Left lobe of liver (tissue), 2 donors: ENCODE measurements at places on chromosomes 11 and 22.

DNA sequence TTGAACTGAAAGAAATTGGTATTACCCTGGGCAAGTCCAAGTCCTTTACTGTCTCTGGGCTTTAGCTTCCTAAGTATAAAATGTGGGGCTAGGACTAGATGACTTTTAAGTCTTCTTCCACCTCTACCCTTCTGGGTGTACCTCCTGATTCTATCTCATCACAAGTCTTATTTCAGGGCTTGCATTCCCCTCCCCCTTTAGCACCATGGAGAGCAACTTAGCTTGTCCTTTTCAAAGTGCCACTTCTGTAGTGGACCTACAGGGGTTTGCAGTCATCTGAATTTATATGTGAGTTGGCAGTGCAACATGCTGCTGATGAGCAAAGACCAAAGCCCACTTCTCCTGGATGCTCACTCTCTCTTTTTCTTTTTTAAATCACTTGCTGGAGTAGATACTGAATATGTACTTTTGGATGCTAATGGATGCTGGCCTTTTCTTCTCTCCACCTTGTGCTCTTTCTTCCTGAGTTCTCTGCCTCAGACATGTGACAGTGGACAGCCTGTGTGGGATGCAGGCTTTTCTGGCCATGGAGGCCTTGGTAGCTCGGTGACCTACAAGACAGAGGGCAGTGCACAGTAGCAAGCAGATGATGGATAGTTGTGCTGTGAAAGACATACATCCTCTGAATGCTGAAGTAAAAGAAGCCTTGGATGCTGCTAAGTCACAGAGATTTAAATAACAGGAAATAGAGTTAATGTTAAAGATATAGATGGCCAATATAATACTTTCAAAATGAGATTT, 185.0 kb downstream of the NELL1 start:
- DNase-seq, result no peak

- no peak for DNase-seq
Measured at GRCh38 chr11:125079151-125079877, 16.2 kb downstream of the SLC37A2 start.

DNA sequence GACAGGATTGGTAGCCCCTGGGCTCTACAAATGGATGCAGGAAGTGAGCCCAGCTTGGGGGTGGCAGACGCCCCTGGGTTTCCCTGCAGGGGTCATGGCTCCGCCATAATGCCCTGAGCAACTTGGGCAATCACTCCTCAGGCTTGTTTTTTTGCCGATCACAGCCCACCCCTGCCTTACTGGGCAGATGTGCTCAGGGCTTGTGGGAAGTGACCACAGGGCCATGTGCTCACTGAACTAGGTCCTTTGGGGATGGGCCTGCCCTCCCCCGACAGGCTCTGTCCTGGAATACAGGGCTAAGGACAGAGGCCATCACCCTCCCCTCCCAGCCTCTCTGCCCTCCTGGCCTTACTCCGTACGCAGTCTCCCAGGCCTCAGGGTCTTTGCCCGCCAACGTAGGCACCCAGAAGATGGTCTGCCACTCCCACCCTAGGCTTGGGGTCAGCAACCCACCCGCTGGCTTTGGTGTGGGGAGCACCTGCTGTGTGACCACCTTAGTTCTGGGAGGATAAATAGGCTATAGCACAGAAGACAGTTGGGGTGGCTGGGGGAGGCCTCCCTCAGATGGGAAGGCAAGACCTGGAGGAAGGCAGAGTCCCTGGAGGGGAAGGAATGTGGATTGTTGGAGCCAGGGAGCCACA, 3.8 kb downstream of the RPLP2 start:
- DNase-seq, result no peak

GRCh38 chr11:46676436-46677158, 23.8 kb downstream of the ARHGAP1 start:
- no peak for DNase-seq

DNA sequence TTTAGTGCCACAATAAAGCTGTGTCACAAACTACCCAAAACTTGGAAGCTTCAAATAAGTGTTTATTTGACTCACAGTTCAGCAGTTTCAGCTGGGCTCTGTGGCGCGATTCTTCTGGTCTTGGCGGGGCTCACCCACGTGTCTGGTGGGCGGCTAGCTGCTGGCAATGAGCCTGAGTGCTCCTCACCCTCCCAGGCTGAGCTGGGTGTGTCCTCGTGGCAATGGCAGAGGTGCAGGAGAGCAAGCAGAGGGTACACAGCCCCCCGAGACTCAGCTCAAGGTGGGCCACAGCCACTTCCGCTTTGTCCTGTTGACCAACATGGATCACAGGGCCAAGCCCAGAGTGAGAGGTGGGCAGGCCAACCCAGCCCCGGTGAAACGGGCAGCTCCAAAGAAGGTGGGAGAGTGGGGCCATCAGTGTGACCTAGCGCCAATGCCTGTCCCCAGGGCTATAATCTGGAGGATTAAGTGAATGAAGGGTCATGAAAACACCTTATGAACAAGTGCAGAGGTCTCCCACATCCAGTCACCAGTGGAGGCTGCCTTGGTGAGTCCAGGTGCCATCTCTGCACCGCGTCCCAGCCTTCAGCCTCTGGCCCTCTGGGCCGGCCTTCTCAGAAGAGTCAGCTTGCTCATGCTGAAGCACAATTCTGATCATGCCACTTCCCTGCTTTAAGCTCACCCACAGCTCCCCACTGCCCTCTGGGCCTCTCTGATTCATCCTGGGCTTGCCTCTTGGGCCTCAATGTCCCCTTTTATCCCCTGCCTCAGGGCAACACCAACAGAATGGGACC, 74.6 kb upstream of the RTL6 start:
- DNase-seq, result peak; percentile 23

- DNase-seq, result no peak
Measured at GRCh38 chr11:68763926-68764657, 12.8 kb upstream of the TESMIN start.

GRCh38 chr11:76654980-76655379, 15.6 kb downstream of the LRRC32 start:
- peak; percentile 33 for DNase-seq

DNA sequence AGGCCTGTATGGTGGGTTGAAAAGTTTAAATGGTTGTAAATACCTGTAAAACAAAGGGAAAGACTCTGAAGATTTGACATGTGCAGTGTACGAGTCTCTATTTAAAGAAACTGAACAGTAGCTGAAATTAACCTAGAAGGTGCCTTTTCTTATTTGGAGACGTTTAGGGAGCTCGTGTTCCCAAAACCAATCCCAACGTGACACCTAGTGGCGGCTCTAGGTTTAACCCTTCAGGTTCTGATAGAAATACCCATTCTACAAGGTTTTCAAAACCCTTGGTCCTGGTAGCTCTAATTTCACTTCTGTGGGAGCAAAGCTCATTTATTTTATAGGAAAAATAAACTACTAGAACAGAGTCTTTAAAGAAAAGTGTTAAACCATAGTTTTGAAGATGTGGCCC, 258.3 kb downstream of the LRRC4C start:
- no peak for DNase-seq

GRCh38 chr22:25068707-25069106, 116.2 kb downstream of the KIAA1671 start:
- DNase-seq, result no peak
